ENCODE measurements at places on chromosomes 12 and 14.
A peak's percentile ranks its signal among the peaks of the same experiment; 100 is the strongest.

- DNase-seq: no peak
Observed at GRCh38 chr14:95730126-95730525, 16.2 kb upstream of the TCL1A start.

DNA sequence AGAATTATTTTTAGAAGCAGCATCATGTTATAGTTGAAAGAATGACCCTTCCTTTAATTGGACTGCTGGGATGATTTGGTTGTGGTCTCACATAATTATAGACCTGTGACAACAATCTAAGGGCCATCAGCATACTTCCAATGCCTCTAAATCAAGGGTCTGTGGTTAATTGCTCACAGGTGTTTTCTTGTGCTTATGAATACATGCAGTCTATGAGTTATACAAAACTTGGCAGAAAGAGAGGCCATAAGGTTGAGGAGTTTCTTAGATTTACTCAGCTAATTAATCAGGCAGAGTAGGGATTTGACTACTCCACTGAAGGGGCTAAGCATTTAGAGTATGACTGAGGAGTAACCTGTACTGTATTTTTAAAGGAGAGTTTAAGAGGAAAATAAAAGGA lies 37.0 kb upstream of the FRMD6 start:
- DNase-seq: no peak

DNA sequence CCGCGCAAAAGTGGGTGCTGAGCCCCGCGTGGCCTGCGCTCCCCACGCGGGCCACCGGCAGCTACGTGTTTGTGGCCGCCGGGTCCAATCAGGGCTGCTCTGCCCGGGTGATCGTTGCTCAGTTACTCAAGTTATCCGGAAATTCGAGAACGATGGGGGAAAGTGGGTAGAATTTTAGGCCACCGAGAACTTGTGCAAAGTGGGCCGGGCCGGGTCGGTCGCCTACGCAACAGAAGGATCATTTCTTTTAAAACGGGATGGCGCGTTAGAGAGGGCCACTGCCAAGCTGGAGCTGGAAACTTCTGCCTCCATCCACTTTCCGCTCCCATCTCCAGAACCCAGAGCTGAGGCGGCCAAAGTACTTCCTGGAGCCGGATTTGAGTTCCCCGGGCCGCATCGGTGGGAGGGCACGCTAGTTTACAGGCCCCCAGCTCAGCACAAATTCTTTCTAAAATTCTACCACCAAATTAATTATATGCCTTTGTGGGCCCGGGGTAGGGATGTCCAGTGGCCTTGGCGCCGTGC lies 3.5 kb downstream of the RFX4 start:
- no peak for DNase-seq

- no peak for DNase-seq
Observed at GRCh38 chr12:112096667-112097066, 11.9 kb downstream of the NAA25 start.

DNA sequence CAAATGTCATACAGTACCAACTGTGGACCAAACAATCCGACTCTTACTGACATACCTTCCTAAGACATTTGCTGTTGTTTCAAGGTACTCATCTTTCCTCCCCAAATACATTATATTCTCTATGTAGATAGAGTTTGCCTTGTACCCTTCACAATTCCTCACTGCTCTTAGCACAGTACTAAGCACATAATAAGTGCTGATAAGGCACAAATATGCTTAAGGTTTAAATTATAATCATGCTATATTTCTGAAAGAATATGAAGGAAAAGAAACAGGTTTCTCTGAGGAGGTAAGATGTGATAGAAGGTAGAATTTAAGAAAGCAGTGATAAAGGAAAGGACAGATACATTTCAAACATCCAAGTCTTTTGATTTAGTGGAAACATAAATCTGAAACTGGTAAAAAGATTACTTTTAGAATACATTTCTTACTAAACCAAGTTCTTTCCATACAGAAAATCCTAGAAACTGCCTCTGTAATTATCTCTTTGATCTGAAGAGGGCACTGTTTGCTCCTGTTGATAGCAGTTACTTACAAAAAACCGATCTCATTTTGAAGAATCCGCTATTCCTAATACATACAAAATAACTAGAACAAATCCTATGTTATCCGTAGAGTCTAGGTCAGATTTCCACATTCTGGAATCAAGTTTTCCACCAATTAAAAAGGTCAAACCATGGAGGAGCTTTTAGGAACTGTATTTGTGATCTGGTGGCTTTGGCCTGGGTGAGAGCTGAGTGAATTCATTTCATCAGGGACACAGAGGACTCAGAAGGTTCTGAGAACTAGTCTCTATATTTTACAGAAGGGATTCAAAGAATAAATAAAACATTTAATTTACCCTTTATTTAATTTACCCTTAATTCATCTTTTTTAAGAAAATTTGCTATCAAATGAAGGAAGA lies 311.9 kb downstream of the DAD1 start:
- peak; percentile 15 for DNase-seq

DNA sequence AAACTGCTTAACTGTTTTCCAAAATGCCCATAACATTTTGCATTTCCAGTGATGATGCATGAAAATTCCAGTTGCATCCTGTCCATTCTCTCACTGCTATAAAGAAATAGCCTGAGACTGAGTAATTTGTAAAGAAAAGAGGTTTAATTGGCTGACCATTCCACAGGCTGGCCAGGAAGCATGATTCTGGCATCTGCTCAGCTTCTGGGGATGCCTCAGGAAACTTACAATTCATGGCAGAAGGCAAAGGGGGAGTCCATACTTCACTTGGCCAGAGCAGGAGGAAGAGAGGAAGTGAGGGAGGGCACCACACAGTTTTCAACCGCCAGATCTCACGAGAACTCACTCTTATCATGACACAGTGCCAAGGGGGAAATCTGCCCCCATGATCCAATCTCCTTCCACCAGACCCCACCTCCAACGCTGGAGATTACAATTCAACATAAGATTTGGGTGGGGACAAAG lies 18.2 kb upstream of the CLEC2D start:
- no peak for DNase-seq

- DNase-seq: no peak
Observed at GRCh38 chr12:88083634-88084033, 54.4 kb upstream of the C12orf50 start.

- DNase-seq: no peak
Observed at GRCh38 chr14:45891417-45892080, 638.5 kb upstream of the MIS18BP1 start.

DNA sequence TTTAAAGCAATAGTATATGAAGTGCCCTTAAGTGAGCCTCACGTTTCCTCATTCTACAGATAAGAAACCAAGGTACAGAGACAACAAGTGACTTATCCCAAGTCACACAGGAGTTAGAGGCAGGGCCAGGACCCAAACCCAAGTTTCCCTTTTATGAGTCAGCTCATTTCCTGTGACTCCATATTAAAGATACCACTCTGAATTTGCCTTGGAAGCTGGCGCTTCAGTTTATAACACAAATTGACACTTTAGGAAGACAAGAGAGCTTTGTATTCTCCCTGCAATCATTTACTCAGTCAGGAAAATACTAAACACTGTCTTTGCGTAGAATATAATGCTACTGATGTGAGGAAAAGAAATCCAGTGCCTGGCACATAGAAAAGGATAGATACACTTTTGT lies 43.2 kb downstream of the MYBPC1 start:
- DNase-seq: no peak

- no peak for DNase-seq
Observed at GRCh38 chr14:35374263-35374712, 30.3 kb downstream of the NFKBIA start.

DNA sequence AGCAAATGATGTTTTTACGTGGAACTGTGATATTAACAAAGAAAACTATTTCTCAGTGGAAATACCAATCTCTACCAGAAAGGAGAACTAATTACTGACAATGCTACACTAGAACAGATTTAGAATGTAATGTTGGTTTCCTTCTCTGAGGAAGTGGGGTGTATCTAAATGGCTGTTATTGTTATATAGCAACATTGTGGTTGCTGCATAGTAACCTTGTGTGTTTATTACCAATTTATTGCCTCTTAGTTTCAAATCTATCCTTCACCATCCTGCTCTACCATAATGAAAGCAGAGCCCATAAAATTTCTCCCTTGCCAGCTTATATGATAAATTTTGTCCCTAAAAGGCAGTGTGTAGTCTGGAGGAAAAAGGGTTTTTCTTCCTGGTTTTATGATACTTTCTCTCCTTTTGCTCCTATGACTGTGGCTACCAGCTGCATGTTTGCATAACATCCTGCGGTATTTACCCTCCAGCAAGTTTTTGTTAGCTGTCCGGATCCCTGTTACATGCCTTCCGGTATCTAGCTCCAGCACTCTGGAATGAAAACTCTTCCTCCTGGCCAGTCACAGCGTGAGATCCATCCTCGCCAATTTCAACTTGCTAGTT lies 5.7 kb upstream of the KLRK1 start:
- peak; percentile 12 for DNase-seq

GRCh38 chr12:11133816-11134215 lies 628 bp downstream of the TAS2R30 start:
- DNase-seq: no peak

GRCh38 chr14:58978343-58978742 lies 210.1 kb upstream of the DAAM1 start:
- no peak for DNase-seq

- no peak for DNase-seq
Observed at GRCh38 chr12:15709551-15709950, 79.6 kb downstream of the EPS8 start.

- DNase-seq: no peak
Observed at GRCh38 chr12:12788131-12788530, 2.7 kb downstream of the APOLD1 start.

- DNase-seq: no peak
Observed at GRCh38 chr12:110563702-110564470, 19.2 kb downstream of the PPTC7 start.

- DNase-seq: no peak
Observed at GRCh38 chr12:99005601-99006000, 360.5 kb downstream of the APAF1 start.

DNA sequence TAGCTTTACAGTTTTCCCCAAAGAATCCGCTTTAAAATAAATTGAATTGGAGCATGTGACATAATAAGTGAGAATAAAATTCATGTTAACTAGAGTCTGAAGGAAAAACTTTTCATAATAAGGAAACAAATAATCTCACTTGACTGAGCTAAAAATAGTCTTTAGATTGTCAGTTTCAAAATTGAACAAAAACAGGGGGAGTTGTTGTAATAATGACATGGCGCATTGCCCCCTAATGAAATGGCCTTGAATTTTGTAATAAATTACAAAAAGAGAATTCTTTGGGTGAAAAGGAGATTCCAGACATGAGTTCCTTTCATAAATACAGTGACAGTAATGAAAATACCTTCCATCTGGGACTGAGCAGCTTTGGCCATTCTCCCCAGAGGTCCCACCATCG lies 178.6 kb downstream of the EFCAB11 start:
- no peak for DNase-seq

- DNase-seq: no peak
Observed at GRCh38 chr14:95445161-95445560, 71.3 kb downstream of the SYNE3 start.

DNA sequence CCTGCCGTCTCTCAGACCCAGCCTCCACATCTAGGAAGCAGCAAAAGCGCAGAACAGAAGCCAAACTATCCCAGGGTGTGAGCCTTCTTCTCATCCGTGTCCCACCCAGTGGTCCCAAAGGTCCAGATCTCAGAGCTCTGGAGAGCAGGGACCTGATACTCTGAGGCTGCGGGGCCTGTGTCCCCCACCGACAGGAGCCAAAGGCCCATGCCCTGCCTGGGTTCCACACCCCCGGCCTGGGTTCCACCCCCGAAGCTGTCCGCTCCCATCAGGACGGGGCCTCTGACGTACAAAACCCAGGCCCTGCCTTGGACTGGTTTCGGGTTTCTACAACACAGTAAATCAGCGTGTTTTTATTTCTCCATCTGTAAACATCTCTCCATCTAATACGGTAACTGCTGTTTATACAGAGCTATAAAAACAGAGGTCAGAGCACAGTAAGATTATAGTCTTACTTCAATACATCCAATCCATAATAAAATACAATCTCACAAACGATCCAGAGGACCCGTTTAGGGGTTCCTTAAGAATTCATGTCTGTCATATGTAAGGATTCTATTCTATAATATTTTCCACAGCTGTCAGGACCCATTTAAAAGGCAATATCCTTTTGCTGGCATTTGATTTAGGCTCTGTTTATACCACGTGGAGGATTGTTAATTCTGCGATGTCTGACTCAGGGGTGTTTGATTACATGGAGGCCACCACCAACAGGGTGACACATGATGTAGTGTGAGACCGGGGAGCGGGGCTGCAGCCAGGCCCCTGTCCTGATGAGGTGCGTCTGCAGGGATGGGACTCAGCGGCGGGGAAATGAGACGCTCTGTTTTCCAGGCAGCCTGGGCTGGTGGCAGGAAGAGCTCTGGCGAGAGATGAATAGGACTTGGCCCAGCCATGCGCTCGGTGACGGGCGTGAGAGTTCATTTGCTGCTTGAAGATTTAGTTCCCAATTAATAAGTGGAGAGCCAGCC lies 110.3 kb downstream of the DICER1 start:
- DNase-seq: no peak

GRCh38 chr14:74860899-74861733 lies 14.8 kb downstream of the PROX2 start:
- DNase-seq: peak; percentile 78

DNA sequence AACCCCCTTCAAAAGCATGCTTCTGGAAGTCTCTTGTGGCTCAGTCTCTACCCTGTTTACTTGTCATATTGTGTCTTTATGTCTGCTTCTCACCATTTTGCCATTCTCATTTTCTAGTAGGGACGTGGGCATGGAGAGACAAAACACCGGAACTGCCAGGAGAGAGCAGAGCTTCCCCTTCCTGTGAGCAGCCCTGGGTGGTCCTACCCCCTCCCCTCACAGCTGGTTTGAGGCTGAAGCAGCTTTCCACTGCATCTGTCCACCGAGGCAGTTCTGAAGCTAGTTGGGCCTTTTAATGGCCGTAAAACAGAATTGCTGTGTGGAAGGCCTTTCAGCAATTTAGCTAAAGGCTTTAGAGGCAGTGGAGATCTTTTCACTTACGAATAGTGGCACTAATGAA lies 77.0 kb downstream of the PELI2 start:
- no peak for DNase-seq

DNA sequence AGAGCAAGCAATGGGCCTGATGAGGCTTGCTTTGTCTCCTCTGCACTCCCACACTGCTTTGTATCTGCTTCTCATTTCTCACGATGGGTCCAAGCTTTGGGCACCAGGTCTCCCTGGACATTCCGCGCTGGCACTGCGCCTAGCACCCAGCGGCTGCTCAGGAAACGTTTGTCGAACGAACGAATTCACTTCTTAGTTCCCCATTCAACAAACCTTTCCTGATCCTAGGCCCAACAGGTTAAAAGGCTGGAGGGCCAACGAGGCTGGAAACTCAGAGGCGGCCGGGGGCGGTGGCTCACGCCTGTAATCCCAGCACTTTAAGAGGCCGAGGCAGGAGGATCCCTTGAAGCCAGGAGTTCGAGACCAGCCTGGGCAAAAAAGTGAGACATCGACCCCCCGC lies 1.0 kb upstream of the GLRX5 start:
- DNase-seq: no peak

DNA sequence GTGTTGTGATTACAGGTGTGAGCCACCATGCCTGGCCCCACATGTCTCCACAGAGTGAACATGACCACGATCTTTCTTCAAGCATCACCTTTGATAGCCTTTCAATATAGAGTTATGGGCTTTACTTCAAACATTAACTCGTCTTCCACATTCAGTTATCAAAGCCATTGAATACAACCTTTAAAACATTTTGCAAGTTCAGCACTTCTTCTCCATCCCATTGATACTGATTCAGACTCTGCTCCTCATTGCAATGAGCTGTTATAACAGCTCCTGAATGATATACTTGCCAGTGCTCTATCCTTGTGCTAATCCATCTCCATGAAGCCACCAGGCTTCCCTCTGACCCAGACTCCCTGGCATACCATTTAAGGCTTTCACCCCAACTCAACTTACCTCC lies 223.5 kb upstream of the EEA1 start:
- DNase-seq: no peak

- no peak for DNase-seq
Observed at GRCh38 chr14:64708148-64709004, 4.2 kb downstream of the PLEKHG3 start.
